ENCODE measurements at places on chromosomes 12 and 14.

- DNase-seq = no peak
Observed at GRCh38 chr14:61581340-61581739, 114.0 kb upstream of the HIF1A start.

- no peak for DNase-seq
Observed at GRCh38 chr12:20560935-20561334, 134.2 kb upstream of the SLCO1C1 start.

DNA sequence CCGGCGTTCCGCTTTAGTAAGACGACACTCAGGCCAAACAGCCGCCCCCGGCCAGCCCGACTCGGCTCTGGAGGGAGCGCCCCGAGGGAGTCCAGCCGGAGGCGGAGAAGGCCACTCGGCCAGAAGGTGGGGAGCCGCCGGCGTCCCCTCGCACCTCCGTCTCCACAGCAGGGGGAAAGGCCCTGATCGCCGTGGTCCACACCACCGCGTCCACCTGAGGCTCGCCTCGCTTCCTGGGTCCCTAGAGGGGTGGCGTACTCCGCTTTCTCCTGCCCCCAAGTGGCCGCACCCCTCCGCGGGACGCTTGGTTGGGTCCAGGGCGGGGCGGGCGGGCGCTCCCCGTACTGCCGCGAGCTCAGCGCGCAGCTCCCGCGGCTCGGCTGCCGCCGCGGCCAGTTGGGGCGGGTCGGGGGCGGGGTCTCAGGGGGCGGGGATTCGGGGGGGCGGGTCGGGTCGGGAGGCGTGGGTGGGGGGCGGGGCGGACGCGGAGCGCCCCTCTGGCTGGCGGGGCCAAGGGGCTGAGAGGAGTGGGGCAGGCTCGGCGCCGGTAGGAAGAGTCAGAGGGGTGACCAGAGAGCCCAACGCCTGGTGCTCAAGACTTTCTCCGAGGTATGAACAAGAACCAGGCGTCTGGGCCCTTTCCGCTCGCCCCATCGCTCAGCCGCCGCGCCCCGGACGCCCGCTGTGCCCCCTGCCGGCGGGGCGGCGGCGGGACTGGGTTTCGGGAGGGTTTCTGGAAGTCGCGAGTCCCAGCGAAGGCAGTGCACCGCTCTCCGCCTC lies at the start of gene FRMD6:
TSS of gene FRMD6 (plus strand) at position 523 of the 780 bp plus-strand sequence. CDS start 37,927 bp downstream, outside the sequence.
- peak; percentile 87 for DNase-seq

GRCh38 chr14:75329369-75329768 lies 50.7 kb downstream of the FOS start:
- no peak for DNase-seq

DNA sequence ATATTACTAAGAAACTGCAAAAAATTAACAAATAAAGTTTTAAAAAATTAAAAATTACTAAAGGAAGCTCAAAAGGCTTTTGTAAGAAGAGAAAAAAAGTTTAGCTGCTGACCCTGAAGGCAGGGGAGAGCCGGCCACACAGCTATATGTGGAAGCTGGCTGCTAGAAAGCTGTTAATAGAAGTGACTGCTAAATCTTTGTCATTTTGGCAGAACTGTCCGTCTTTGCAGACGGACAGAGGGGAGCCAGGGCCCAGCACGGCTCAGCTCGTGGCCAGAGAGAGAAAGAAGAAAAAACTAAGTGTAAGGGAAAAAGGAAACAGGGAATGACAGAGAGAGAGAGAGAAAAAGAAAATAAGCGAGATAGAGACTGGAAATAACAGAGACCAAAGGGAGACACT lies 27.9 kb downstream of the PRMT8 start:
- DNase-seq = no peak

GRCh38 chr14:73758392-73759182 lies 44.4 kb upstream of the PNMA1 start:
- peak; percentile 56 for DNase-seq

GRCh38 chr14:20580242-20580641 lies 7.6 kb downstream of the RNASE11 start:
- no peak for DNase-seq

DNA sequence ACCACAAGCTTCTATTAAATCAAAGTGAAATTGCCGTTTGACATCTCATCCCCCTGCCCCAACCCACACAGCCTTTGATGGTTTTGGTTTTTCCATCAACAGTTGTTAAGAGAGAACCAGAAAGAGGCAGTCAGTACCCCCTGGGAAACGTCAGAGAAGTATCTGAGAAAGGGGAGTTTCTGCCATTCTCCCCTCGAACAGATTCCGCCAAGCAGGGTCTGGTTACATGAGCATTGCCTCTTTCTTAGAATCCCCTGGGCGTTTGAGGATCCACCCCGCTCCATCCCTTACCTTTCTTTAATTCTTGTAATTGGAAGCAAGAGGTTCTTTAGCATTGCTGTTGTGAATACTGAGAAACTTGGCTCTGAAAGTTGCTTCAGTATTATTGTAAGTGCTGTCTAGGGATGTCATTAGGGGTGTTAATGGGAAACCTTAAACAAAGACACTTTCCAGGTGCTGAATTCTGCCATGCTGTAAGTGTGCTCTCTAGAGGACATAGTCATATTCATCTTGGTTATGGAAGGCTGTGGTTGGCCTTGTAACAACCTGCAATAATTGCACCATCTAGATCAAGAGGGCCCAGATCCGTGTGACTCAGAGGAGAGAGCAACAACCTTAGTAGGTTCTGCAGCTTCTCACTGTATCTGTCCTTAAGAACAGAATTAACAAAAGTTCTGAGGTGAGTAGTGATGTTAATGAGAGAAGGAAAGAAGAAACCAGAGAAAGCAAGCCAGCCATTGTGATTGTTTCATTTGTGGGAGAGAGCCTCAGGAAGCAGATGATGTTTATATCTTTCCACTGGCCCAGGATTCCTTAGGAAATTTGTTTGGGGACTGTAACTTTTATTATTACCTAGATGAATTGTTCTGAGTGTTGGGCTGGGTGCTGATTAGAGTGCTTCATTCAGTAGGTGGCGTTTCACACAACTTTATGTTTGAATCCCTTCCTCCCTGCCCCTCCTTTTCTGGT lies 9.0 kb downstream of the TMBIM6 start:
- peak; percentile 84 for DNase-seq

DNA sequence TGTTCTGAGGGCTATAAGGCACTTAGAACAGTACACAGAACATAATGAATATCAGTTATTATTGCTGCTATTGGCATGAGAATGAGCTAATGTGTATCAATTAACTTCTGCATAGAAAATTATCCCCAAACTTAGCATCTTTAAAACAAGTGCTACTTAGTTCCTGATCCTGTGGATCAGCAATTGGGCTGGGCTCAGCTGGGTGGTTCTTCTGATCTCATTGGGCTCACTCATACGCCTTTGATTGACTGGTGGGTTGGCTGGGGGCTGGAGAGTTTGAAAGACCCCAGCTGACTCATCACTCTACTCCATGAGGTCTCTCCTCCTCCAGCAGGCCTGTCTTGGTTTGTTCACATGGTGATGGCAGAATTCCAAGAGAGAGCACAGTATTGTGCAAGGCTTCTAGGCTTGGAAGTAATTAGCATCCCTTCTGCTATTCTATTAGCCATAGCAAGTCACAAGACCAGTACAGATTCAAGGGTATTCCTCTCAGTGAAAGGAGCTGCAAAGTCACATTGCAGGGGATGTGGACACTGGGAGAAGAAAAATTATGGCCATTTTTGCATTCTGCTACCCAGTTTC lies 27.2 kb upstream of the HSPB8 start:
- DNase-seq = no peak

- DNase-seq = peak; percentile 38
Observed at GRCh38 chr12:6603095-6603567, 4.0 kb downstream of the CHD4 start.

- DNase-seq = no peak
Observed at GRCh38 chr14:23159532-23159931, 23.9 kb downstream of the SLC7A8 start.

DNA sequence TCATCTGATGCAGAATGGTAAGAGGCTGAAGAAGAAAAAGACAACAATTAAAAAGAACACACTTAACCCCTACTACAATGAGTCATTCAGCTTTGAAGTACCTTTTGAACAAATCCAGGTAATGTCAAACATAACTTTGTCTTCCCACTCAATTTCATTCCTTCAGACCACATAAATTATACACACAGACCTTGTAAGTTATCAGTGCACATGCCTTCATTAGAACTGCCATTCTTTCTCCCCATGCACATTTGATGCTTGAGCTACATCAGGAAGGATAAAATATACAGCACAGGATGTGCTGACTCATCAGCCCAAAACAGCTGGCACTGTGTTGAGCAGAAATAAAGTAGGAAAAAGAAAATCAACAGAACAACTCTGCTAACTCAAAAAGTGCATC lies 246.7 kb downstream of the PAWR start:
- DNase-seq = peak; percentile 57

Data from fibroblast of lung (primary cell).